Left ventricle myocardium superior (tissue), 1 donor: ENCODE measurements at places on chromosomes 2 and 18.

GRCh38 chr2:47893771-47894170 is 12.5 kb downstream of the FBXO11 start:
- DNase-seq, result no peak

GRCh38 chr2:191629976-191630712 is 47.8 kb upstream of the NABP1 start:
- no peak for DNase-seq

DNA sequence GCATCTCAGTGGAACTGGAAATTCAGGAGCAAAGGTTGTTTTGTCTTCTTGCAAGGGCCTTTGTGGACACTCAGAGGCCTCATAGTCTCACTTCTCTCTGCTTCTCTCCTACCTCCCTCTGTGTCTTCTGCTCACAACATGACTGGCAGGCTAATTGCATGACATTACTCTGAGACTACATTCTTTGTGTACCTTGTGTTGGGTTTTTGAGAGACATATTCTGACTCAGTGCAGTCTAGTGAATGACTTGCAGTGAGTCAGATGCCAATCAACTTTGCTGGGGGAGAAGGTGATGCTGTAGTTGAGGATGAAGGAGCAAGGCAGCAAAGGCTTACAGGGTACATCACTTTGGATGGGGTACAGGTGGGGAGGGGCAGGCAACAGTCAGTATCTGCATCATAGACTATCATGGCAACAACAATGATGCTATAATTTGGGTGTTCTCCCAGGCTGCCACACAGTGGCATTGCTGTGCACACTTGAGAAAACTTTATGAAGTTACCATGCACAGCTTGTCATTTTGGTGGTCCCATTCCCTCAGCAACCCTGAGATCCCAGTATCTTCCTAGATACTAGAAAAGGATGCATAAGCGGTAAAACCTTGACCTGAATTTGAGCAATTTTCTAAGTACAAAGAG is 69.3 kb upstream of the SLC16A14 start:
- DNase-seq, result no peak

DNA sequence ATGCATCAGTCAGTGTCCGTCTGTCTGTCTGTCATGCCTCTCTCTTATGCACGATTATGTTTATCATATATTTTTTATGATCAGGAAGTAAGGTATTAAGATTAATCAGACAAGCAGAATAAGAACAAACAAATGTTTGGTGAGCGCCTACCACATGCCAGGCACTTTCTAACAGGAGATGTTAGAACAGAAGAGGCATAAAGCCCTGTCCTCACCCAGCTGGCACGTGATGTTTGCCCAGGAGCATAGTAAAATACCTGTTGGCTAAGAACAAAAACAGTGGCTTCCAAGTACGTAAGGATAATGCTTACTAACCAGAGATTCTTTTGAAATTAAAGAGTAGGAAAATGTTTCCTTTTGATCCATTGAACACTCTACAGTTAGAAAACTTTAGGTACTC is 380.2 kb upstream of the RAB12 start:
- DNase-seq, result no peak

- no peak for DNase-seq
Observed at GRCh38 chr2:27485496-27485895, 4.0 kb downstream of the IFT172 start.

GRCh38 chr2:8548065-8548618 is 133.7 kb upstream of the ID2 start:
- no peak for DNase-seq

- no peak for DNase-seq
Observed at GRCh38 chr2:158691619-158692018, 103.5 kb upstream of the DAPL1 start.

DNA sequence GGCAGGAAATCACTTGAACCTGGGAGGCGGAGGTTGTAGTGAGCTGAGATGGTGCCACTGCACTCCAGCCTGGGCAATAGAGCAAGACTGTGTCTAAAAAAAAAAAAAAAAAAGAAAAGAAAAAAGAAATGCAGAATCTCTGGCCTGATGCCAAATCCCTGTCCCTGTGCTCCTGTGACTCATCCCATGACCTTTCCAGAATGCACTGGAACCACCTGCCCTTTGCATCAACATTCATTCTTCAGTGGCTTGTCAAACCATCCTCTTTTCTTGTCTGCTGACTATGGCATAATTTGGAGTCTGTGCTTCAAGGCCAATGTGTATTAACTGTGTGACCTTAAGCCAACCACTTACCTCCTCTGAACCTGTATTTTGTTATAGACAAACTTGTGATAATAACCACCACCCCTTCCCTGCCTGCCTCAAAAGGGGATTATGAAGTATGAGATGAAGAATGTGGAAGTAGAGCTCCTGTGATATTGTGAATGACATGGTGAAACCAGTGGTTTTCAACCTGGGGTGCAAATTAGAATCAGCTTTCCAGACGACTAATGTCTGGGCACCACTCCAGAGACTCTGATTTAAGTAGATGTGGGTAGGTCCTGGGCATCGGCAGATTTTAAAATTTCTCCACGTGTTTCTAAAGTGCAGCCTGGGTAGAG is 189.3 kb downstream of the CLIP4 start:
- DNase-seq, result no peak

GRCh38 chr2:236073246-236073645 is 94.9 kb downstream of the GBX2 start:
- no peak for DNase-seq

GRCh38 chr18:56309104-56309503 is 329.3 kb downstream of the TXNL1 start:
- DNase-seq, result no peak

DNA sequence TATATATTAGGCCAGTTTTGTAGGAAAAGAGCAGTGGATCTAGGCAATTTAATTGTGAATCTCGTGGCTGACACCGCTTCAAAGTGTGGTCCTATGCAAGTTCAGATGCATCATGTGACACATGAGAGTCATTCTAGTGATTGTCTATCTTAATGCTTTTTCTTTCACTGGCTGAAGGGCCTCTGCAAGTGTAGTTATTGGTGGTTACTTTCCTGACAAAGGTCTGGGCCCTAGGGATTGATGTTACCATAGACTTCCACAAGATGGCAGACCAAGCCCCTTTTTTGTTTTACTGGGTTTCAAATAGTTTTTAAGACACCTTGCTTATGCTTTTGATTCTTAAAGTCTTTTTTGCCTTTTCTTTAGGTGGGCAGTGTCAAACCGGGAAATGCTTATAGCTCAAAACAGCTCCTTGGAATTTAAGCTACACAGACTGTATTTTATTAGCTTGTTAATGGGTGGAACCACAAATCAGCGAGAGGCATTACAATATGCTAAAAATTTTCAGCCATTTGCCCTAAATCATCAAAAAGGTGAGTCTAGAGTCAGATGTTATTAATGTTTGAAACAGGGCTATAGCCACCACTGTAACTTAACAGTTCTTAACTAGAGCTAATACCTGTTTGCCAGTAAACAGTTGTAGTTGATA is 25.9 kb downstream of the CD8A start:
- DNase-seq, result no peak

GRCh38 chr2:171602352-171602751 is 80.1 kb downstream of the CYBRD1 start:
- DNase-seq, result no peak

GRCh38 chr2:241506793-241507429 is 1.5 kb downstream of the STK25 start:
- DNase-seq, result no peak

GRCh38 chr18:65751155-65752085 is 608 bp downstream of the CDH7 start:
- DNase-seq, result no peak

- DNase-seq, result no peak
Observed at GRCh38 chr2:168892327-168892726, 2.1 kb upstream of the SPC25 start.

GRCh38 chr2:10080536-10081304 is 509 bp upstream of the CYS1 start:
- DNase-seq, result no peak

DNA sequence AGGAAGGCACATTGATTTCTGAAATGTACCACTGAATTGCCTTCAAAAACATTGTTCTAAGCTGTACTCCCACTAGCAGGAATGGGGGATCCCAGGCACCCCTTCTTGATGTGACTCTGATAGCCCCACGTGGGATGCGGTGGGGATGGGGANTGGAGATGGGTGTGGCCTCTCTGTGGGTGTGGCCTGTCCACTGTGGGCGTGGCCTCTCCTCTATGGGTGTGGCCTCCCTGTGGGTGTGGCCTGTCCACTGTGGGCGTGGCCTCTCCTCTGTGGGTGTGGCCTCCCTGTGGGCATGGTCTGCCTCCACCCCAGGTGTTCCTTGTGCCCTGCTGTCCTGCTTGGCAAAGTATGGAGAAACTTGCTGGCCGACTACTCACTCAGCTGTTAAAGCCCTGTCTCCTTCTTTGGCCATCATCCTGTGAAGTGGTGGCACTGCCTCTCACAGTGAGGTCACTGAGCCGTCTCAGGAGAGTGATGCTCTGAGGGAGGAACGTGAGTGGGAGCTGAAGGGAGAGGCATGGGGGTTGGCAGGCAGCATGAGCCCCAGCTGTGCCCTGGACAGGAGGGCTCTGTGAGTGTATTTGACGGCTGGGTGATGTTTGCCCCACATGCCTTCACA is 6.7 kb upstream of the PARD6G start:
- DNase-seq, result no peak

- no peak for DNase-seq
Observed at GRCh38 chr18:58315041-58315440, 271.0 kb downstream of the NEDD4L start.

- no peak for DNase-seq
Observed at GRCh38 chr2:70103531-70104061, 16.3 kb downstream of the PCBP1 start.

- DNase-seq, result no peak
Observed at GRCh38 chr2:240921995-240922244, 15.8 kb downstream of the CROCC2 start.

- DNase-seq, result no peak
Observed at GRCh38 chr2:182448371-182448770, 21.5 kb upstream of the PDE1A start.

DNA sequence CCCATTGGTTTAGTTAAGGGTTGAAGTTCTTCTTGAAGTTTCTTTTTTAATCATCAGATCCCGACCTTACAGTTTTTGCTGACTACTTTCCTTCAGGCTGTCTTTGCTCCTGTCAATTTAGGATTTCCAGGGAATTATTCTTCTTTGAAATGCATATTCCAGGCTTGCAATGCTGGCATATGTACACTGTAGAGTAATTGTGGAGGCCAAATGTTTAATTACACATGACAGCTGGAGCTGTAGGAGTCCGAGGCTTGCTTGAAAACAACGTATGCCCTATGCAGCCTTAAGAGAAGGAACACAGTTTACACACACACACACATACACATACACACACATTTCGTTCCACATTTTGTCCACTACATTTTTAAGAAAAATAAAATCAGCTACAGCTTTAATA is 602.3 kb downstream of the TMEM182 start:
- no peak for DNase-seq

DNA sequence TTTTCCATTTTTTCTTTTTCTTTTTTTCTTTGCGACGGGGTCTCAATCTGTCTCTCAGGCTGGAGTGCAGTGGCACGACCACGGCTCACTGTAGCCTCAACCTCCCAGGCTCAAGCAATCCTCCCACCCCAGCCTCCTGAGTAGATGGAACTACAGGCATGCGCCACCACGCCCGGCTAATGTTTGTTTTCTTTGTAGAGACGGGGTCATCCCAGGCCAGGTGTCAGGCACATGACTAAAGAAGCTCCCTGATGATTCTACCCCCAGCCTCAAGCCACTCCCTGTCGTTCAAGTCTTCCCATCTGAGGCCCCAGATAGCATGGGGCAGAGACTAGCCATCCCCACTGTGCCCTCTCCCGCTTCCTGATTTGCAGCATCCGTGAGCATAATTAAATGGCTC is 9.8 kb upstream of the FZD5 start:
- no peak for DNase-seq

GRCh38 chr2:224638301-224638823 is 53.2 kb upstream of the CUL3 start:
- no peak for DNase-seq

DNA sequence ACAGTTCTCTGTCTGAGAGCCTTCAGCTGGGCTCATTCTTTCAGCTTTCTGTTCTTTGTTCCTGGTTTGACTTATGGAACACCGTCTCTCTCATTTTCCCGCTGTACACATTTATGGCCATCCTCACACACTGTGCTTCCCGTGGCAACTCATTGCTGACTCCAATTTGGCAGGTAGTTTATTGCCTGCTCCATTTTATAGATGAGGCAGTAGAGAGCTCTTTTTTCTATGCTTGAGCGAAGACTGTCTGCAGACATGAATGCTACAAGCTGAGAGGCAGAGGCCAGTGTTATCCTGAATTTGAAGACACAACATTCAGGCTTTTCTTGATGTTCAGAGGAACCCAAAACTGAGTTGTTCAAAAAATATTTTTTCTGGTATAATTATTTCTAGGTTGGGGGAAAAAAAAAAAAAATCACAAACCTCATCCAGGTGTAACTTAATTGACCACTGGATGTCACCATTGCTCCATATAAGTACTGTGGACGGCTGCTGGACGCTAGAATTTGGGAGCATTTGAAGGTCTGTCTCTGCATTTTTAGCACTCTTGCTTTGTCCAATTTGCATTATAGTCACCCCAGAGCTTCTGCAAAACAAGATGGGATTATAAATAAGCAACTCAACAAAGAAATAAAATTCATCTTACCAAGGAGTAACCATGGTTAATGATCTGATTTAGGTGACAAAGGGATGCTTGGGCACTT is 83.5 kb downstream of the HRH4 start:
- no peak for DNase-seq

DNA sequence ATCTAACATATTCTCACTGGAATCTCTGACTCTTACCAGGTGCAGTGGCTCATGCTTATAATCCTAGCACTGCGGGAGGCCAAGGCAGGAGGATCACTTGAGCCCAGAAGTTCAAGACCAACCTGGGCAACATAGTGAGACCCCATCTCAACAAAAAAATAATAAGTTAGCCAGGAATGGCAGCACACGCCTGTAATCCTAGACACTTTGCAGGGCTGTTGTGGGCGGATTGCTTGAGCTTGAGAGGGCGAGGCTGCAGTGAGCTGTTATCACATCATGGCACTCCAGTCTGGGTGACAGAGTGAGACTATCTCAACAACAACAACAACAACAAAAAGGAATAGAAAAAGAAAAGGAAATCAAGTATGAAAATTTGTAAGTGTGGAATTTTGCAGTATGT is 306.5 kb upstream of the CYP26B1 start:
- DNase-seq, result no peak
